Esophagus mucosa (tissue), 1 donor: ENCODE measurements at places on chromosomes 4 and X. TPM values are rescaled to one million over a fixed set of nuclear protein-coding genes. Genes with fewer than 3 reads are reported as not detected.

DNA sequence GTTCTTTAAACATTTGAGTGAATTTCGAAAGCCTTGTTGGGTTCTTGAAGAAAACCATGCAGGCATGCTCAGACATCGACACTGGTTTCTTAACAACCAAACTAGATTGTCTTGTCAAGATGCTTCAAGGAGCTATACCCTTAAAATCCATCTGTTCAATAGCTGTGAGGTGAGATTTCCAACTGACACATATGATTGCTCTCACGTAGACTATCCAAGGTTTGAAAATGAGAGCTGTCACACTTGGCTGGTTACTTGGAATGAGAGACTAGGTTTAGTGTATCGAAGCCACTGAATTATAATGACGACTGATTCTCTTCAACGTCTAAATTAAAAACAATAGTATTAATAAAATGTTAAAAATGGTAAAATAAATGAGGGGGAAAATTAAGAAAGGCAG is 2725.5 kb downstream of the ARAP2 start:
- no peak for ATAC-seq

DNA sequence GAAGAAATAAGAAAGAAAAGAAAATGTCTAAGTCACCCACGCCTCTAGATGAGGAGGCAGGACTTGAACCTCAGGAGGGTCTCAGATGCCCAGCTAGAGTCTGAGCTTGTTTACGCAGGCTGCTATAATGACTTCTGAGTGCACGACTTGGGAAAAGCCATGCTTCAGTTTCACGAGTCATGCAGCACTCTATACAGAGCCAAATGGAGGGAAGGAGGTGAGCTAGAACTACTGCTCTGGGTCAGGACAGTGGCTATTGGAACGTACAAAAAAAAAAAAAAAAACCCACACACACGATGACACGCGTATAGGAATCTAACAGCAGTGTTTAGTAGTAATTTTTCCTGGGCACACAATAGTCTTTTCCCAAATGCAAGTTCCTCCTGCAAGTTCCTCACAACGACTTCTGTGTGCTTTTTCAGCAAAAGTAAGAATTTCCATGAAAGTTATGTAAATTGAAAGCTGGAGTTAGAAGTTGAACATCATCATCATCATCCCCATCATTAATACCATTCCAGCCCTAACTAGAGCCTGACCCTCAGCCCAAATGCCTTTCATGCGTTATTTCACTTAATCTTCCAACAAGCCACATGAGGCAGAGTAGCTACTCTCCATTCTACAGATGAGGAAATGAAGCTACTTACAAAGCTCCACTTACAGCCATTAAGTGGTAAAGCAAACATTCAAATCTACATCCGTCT is 36.6 kb downstream of the IRF2 start:
- no peak for ATAC-seq

GRCh38 chr4:46370531-46370930 is 19.4 kb downstream of the GABRA2 start:
- ATAC-seq, result no peak

DNA sequence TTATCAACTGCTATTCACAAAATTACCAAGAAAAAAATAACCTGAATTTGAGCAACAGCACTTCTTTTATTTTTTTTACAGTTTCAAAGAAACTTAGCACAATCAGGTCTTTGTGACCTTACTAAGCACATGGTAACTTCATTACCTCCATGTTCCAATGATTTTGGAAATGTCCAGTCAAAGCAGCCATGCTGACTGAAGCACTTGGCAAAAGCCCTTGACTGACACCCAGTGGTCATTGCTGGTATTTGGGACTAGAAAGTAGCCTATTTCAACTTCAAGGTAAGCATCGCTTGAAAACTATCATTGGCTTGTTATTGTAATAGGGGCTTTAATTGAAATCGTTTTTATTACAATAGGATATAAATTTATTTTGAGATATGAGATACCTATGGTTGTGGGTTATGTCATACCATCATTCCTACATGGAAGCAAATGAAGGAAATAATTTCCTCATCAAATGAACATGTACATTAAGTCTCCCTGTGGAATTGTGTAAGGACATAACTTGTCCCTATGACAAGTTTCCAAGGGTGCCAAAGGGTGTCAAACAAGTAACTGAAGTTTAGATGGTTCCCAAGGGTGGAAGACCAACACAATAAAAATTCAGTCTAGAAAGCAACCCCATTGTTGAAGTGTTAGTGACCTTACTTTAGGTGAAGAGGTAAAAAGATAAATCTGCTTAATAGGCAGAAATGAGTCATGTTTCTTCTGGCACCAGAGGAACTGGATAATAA is 15.2 kb upstream of the ANXA10 start:
- ATAC-seq, result peak; percentile 61

- ATAC-seq, result no peak
Measured at GRCh38 chr4:10761903-10762302, 77.3 kb upstream of the CLNK start.

GRCh38 chrX:70087857-70088630 is 25.8 kb downstream of the OTUD6A start:
- no peak for ATAC-seq

DNA sequence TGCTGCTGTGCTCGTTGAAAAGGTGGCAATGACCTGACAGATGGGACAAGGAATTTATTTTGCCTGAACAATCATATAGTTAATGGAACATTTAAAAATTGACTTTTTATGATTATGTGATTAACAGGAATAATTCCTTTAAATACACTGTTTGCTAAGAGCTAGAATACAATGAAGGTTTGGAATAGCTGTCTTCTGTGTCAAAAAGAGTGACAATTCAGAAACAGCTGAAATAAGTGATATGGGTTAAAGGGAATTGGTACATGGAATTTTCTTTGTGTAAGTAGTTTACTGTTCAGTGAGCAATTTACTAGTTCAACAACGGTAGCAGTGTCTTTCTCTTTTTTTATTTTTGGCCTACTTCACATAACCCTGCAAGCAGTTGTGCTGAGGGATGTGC is 1083.5 kb upstream of the GRID2 start:
- ATAC-seq, result no peak

The RBM10 gene
- 23.6 TPM for total RNA-seq

The CT45A3 gene
- not detected for total RNA-seq

The TAF7L gene
- total RNA-seq, result 0.12 TPM

The SMIM31 gene
- total RNA-seq, result not detected

The PNMA5 gene
- total RNA-seq, result not detected

The CYSLTR1 gene
- 0.52 TPM for total RNA-seq
